T-helper 9 cell (primary cell): ENCODE measurements at places on chromosomes 6 and 20.
A peak's percentile ranks its signal among the peaks of the same experiment; 100 is the strongest.

- no peak for DNase-seq
Observed at GRCh38 chr6:17865243-17865642, 122.2 kb downstream of the KIF13A start.

DNA sequence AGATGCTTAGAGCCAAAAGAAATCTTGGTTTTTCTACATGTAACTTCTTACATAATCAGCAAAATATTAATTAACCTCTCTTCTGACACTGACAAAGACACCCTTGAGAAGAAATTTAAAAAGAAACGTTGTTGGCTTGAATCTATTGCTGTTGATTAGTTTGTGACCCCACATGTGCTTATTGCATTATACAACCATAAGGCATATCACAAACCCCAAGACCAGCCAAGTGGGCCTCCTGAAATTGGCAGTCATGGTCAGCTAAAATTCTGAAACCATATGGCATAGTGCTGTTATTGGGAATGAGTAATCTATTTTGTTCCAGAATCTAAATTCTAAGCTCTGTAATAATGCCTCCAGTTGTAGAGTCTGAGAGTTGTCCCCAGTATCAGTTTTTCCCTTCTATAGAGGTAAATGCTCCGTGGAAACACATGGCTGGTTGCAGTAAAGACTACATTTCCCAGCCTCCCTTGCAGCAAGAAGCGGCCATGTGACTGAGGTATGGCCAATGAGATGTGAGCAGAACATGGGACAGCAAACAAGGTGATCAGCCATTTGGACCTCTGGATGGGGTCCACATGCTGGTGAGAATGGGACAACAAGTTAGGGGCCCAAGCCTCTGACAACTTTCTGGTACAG is 42.3 kb upstream of the PTPN1 start:
- no peak for DNase-seq

DNA sequence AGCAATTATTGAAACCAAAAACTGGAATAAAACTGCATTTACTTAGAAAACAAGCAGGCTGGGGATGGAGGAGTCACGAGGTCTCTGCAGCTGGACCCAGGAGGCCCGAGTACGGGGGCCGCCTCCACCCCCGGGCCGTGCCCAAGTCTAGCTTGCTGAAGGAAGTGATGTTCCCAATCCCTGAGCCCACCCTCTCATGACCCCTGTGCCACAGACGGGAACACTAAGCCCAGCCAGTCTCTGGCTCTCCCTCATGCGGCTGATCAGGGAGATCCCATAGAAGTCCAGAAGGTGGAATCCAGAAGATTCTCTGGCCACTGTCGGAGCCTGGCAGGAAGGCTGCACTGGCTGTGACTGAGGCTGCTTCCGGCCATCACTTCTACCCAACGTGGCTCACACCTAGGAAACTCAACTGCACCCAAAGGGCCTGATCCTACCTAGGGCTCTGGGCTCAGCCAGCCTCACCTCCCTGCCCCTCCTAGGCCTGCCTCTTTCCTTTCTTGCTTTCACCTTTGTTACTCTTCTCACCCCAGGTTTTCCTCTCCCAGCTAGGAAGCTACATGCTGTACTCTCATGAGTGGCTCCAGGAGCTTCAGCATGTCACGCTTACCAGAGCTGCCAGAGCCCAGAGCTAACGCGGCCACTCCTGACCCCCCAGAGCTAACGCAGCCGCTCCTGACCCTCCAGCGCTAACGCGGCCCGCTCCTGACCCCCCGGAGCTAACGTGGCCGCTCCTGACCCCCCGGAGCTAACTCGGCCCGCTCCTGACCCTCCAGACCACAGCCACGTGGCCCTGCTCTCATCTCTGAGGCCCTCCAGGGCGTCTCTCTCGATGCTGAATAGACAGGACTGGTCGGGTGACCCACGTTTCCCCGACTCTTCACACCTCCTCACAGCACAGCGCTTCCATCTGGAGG is 24.7 kb upstream of the HELZ2 start:
- no peak for DNase-seq

GRCh38 chr20:62838128-62838891 is 21.5 kb downstream of the COL9A3 start:
- no peak for DNase-seq

GRCh38 chr6:26216886-26217713 is 129.9 kb downstream of the HFE start:
- peak; percentile 67 for DNase-seq

- no peak for DNase-seq
Observed at GRCh38 chr6:9485992-9486391, 928.9 kb downstream of the TFAP2A start.

DNA sequence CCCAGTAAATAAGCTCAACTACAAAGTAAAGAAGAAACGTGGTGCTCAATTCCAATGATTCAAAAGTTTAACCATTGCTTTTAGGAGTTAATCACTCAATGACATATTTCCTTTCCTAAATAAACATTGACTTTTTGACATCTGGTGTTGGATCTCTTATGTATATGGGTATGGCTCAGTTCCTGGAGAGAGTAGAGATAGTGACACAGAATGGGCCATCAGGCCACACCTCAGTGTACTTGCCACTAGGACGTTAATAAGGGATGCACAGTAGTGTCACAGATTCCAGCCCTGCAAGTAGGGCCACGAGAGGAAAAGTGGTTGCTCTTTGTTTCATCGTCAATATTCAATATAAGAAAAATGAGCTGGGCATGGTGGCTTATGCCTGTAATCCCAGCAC is 48.9 kb upstream of the TXNDC5 start:
- DNase-seq, result no peak

- DNase-seq, result peak; percentile 23
Observed at GRCh38 chr6:41182069-41183034, 18.6 kb downstream of the TREML2 start.
